ENCODE measurements at places on chromosomes 2 and 18.
A peak's percentile ranks its signal among the peaks of the same experiment; 100 is the strongest.

DNA sequence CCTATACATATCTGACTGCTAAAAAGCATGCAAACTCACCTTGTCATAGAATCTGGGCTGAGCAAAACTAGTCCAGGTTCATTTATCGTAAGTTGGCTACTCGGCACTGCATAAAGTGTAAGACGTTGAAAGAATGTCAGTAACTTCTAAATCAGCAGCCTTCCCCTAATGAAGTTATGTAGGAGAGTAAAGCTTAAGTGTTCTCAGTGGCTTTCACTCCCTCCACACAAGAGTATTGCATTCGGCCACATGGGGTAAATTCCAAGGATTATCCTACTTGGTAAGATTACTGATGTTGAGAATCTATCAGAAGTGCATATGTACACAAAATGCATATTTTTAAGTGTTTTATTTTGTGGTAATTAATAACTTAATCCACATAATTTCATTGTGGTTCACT is 130.1 kb downstream of the LCLAT1 start:
- no peak for DNase-seq

DNA sequence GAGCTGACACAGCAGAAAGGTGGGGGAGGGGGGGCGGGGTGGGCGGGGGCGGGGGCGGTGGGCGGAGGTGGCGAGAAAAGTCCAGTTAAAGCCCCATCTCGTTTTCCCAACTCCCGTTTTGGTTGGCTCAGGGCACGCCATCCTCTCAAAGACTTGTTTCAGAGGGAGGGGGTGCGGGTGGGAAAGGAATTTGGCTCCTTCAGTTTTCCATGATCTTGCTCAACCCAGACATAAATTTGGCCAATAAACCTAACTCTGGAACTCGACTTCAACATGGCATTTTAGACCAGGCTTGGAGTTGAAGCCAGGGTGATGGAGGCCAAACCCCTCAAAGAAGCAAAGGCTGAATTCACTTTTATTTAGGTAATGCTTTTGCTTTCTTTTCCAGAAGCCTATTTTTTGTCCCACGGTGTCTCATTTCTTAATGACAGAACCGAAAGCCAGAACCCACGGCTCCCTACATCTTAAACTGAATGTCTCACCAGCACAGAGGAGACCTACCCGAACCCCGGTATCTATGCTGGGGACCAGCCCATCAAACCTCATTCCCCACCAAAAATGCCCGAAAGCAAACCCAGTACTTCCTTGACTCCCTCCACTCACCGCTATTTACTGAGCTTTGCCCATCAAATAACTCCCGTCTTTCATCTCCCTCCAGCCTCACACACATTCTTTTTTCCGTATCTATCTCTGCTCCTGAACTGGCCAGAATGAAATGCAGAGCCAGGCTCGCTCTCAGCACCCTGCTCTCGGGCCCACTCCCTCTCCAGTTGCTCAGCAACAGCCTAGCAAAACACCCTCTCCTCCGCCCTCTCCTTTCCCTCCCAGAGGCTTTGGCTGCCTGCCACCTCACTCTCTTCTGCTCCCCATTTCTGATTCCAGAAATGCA is 4.3 kb downstream of the IGFBP5 start:
- DNase-seq, result peak; percentile 96

DNA sequence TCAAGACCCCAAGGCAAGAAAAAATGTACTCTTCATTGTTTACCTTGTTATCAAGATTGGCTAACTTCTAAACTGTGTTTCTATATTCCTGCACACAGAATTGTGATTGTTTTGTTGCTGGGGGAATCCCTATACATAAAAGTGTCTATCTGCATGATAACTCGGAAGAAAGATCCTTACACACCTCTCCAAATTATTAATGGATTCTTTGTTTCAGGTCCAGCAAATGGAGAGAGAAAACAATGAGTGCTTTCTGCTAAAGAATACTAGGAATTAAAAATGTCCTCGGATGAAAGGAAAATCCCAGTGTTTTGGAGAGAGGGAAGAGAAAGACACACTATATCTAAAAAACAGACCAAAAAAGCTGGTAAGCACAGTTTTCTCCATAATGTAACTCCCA is 6.2 kb upstream of the DAPL1 start:
- no peak for DNase-seq

GRCh38 chr18:6923220-6923619 is 193.7 kb downstream of the ARHGAP28 start:
- DNase-seq, result no peak

DNA sequence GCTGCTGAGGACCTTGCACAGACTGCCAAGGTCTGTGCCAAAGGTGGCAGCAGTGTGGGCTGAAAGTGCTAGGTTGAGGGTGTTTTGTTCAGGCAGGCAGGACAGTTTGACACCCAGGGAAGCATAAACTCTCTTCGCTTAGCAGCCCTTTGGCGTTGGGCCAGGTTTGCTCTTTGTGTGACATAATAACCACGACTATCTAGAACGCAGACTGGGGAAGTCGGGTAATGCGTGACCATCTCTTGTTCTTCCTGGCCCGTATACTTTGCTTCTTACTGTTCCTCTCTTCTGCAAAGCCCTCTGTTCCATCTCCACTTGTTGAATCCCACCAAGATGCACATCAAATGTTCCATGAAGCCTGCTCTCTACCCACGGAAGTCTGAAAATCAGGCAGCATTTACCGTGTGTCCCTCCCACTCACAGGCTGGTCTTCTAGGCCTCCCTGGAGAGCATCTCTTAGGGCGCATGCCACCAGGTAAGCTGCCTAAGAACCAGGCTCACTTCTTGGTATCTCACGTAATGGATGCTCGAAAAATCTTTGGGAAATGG is 96.7 kb upstream of the LMAN1 start:
- no peak for DNase-seq

GRCh38 chr2:103169861-103170260 is 408.0 kb downstream of the TMEM182 start:
- DNase-seq, result no peak

GRCh38 chr2:43228756-43229659 is 2.6 kb upstream of the ZFP36L2 start:
- no peak for DNase-seq

All from posterior cingulate gyrus (tissue), 11 donors.